ENCODE measurements at places on chromosomes 12 and 14.

DNA sequence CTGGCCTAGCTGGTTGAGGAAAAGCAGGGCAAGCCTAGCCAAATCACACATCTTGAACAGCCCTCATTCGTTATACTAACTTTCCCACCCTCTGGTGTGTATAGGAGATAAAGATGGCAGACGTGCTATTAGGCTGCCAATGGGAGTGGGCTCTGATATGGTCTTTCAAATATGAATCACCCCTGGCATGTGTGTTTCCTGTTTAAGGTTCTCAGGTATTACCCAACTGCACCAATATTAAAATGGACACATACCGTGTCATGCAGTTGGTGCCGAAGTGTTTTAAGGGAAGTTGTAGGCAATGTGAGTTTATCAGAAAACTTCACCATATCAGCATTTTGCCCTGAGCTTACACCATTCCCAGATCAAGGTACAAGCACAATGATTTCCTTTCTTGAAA, 33.4 kb downstream of the CHST11 start:
- no peak for DNase-seq

DNA sequence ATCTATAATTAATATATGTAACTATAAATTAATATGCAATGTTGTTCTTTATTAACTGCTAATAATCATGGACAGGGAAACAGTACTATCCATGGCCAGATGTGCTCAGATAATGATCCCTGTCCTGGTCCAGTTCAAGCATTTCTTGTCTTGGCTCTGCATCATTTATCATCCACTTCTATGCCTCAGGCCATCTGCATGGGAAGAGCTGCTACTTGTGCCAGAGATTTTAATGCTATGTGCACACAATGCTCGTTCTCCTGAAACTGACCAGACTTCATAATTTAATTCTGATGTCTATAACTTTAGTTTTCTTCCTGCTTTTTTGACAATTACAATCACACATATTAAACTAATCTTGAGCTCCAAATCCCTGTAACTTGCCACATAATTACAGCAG, 11.2 kb upstream of the TMX1 start:
- DNase-seq: no peak

DNA sequence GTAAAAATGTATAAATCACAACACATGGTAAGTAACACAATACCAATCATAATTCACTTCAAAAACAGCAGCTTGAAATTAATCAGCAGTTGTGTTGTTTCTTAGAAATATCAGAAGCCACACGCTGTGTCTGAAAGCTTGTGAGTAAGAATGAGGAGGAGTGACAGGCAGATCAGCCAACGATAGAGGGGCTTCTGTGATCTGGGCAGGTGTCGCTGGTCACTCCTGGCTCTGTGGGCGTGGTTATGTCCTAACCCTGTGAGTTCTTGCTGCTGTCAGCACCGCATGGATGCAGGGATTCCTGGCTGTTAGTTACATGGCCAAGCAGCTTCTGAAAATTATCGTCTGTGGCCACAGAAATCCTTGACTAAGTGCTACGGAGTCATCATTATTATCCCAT, 123.4 kb downstream of the SLC25A47 start:
- no peak for DNase-seq

DNA sequence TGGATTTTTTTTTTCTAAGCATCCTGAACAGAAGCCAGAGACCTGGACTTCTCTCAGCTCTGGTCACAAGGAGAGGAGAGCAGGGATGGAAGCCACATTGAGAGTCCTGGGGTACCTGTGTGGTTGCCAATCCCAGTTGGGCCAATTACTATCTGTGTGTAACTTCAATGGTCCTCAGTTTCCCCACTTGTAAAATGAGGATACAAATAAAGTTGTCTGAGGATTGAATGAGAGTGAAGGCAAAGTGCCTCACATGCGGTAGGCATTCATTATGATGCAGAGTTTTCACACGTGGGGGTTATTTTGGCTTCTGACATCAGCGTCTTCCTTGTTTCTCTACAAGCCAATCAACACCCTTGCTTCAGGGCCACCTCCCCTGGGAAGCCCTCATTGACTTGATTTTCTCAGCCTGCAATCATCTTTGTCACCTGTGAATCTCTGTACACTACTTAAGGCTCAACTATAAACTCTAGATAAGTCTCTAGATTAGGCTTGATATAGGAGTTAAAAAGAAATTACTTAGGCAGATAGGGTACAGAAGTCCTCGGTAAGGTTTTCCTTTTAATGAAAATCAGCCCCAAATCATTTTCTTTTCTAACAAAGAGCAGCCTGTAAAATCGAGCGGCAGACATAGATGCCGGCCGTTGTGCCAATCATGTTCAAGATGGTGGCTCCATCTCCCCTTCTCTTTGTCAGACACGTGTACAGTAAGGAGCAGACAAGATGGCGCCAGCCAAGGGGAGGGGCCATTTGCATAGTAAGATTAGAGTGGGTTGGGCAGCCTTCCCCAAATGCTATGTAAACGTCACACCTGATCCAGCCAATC, 37.8 kb upstream of the FICD start:
- no peak for DNase-seq

GRCh38 chr14:23632461-23633159, 3.6 kb upstream of the DHRS2 start:
- no peak for DNase-seq

GRCh38 chr12:56880125-56880992, 53.8 kb downstream of the SDR9C7 start:
- no peak for DNase-seq

GRCh38 chr12:630656-631632, 32.3 kb downstream of the NINJ2 start:
- DNase-seq: peak; percentile 91

DNA sequence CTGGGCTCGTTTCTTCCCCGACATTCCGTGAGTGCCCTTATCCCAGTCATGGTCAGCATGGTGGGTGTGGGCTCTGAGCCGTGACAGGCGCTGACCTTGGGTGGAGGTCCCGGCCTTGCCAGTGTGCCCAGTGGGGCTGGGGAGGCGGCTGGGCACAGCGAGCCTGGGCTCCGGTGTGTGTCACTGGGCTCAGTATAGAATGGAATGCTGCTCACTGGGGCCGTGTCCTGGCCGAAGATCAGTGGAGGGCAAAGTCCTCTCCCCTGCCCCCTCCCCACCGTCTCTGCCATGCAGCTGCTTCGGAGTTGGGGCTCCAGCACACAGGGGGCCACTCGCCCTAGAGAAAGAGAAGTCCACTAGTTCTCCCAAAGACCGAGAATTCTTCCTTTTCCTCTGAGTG, 164.4 kb downstream of the TSPAN9 start:
- DNase-seq: no peak

DNA sequence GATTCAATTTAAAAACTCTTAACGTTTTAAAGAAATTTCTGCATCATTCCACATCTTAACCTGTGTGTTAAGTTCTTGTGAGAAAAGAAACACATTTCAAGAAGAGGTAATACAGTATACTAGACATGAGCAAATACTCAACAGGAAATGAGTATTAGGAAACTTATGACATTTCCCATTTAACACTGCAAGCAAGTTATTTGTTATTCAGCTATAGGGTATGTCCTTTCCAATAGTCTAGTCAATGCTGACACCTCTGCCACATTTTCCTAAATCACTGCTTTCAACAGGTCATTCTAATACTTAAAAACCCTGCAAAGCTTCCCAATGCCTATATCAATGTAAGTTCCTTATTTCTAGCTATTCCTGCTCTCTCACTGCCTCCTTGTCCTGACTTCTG, 93.1 kb downstream of the DDHD1 start:
- no peak for DNase-seq

DNA sequence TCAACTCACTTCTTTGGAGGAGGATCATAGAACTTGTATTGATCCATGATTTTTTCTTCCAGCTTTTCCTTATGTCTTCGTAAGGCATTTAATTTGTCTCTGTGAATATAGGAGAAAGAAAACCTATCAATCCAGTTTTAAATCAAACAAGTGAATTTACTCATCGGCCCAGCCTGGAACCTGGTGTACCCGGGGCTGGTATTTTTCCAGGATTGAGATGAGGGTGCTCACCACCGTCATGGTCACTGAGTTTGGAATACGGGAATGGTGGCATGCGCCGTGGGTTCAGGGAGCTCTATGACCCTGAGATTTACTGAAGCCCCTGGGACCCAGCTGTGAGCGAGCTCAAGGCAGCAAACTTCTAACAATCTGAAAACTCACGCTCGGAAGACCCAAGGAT, 46.5 kb upstream of the GPR68 start:
- no peak for DNase-seq

GRCh38 chr14:53634793-53635192, 321.8 kb downstream of the BMP4 start:
- no peak for DNase-seq

DNA sequence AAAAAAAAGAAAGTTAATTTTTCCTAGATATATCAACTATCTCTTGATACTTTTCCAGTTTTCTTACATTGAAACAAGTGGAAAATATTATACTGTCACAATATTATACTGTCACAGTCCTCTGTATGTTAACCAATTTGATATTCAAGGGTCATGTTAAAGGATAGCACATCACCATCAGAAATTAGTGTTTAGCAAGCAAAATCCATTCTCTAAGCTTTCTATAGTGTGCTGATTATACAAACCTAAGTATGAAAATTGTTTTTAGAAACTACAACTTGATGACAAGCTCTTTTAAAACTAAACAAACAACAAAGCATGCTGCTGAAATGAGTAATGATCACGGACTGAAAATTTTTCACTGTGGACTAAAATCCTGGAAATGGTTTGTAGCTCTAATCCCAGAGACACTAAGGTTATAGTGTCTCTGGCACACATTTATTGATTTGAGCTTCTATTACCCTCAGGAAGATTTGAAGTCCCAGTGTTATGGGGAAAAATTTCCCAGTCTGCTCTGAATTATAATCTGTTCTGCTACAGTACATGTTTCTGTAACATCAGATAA, 9.7 kb downstream of the SPTSSA start:
- DNase-seq: no peak

Data from GM06990 (cell line).